Myocyte (in vitro differentiated cells): ENCODE measurements at places on chromosomes 16 and 17.
A peak's percentile ranks its signal among the peaks of the same experiment; 100 is the strongest.

DNA sequence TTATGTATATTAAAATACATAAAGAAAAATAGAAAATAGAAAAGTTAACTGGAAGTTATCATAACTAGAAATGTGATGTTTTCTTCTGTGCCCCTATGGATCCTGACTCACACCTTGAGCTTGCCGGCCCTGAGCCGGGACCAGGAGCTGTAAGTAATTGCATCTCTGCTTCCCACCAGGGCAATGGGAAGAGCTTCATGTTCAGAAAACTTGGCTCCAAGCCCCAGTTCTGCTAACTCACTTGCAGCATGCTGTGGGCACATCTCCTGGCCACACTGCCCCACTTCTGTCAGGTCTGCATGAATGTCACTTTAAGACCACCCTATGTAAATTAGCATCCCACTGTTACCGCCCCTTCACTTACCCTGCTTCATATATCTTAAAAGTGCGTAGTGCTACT lies 37.2 kb downstream of the GNAO1 start:
- DNase-seq, result no peak

- DNase-seq, result peak; percentile 84
Measured at GRCh38 chr17:76385892-76386786, 1.7 kb downstream of the SPHK1 start.

- DNase-seq, result no peak
Measured at GRCh38 chr16:12339686-12340085, 363.2 kb downstream of the SNX29 start.

DNA sequence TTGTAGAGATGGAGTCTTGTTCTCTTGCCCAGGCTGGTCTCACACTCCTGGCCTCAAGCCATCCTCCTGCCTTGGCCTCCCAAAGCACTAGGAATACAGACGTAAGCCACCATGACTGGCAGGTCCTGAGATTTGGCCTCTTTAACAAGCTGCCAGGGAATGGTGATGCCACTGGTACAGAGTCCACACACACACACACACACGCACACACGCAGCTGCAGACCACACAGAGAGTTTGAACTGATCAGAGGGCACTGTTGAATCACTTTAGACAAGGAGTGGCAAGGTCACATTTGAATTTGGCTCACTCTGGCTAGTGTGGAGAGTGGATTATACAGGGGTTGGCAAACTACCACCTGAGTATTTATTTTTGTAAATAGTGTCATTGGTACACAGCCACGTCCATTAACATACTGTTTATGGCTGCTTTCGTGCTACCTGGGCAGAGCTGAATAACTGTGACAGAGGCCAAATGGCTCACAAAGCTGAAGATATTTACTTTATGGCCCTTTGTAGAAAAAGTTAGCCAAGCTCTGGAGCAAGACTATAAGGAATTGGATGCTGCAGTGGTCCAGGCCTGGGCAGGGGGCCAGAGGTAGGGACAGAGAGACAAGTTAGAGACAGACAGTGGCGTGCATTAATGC lies 9.9 kb downstream of the ITPRIPL2 start:
- DNase-seq, result no peak

- no peak for DNase-seq
Measured at GRCh38 chr17:1511290-1511689, 5.1 kb downstream of the INPP5K start.

GRCh38 chr16:49280841-49281371 lies 732 bp downstream of the CBLN1 start:
- no peak for DNase-seq

DNA sequence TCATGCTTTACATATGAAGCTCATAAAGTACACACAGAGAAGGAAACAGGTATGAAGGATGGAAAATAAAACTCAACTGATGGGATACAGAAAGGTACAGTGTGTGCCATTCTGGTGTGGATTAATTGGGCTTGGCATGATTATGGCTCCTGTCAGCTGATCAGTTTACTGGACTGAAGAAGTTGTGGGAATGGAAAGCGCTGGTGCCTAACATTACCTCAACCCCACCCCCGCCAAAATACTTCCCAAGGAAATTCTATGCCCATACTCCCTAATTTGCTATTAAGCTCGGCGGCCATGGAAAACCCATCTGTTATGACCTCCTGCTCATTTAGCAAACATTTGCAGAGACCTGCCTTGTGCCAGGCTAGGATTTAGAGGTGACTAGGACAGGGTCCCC lies 16.6 kb upstream of the PMFBP1 start:
- DNase-seq, result no peak

- no peak for DNase-seq
Measured at GRCh38 chr16:83908798-83909197, 9.9 kb downstream of the MLYCD start.

- no peak for DNase-seq
Measured at GRCh38 chr17:39217734-39218369, 7.9 kb downstream of the STAC2 start.

DNA sequence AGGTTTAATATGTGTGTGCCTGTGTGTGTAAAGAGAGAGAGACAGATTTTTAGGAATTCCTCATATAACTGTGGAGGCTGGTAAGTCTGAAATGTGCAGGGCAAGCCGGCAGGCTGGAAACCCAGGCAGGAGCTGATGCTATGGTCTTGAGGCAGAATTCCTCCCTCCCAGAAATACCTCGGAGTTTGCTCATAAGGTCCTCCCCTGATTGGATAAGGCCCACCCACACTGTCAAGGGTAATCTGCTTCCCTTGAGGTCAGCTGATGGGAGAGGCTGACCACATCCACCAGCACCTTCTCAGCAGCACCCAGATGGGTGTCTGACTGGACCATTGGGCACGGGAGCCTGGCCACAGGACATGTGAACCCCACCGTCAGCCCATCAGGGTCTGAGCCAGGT lies 42.4 kb downstream of the C16orf95 start:
- no peak for DNase-seq

GRCh38 chr16:10180771-10181163 lies 1.5 kb downstream of the GRIN2A start:
- DNase-seq, result no peak

DNA sequence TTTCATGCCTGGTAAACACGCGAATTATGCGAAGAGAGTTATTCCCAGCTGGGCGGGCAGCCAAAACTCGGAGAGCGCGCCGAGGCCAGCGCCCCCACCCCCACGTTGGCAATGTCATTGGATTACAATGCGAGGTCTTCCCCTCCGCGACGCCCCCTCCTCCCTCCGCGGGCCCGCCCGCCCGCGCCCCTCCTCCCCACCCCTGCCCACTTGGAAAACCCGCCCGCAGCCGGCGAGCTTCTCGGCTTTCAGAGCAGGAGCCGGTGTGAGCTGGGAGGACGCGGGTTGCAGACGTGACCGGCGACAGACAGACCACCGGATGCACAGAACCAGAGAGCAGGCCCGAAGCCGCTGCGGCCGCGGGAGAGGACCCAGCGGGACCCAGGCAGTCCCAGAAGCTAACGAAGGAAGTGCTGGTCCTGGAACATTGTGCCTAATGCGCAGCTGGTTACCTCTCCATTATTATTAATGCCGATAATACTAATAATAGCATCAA lies 4.0 kb downstream of the NOG start:
- peak; percentile 85 for DNase-seq

GRCh38 chr16:59047114-59047513 lies 313.0 kb upstream of the GOT2 start:
- DNase-seq, result no peak

DNA sequence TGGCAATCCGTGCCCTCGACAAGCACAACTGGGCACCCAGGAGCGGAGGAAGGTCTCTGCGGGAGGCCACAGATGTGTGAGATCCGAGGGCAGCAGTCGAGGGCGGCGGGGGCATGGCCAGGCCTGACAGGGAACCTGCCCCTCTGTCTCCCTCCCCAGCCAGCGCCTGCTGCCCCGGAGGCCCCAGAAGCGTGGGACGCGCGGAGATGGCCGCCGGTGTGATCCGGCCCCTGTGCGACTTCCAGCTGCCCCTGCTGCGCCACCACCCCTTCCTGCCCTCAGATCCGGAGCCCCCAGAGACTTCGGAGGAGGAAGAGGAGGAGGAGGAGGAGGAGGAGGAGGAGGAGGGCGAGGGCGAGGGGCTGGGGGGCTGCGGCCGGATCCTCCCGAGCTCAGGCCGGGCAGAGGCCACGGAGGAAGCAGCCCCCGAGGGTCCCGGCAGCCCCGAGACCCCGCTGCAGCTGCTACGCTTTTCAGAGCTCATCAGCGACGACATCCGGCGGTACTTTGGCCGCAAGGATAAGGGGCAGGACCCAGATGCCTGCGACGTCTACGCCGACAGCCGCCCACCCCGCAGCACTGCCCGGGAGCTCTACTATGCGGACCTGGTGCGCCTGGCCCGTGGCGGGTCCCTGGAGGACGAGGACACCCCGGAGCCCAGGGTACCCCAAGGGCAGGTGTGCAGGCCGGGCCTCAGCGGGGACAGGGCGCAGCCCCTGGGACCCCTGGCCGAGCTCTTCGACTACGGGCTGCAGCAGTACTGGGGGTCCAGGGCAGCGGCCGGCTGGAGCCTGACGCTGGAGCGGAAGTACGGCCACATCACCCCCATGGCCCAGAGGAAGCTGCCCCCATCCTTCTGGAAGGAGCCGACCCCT lies 1.7 kb downstream of the PERCC1 start:
- no peak for DNase-seq

DNA sequence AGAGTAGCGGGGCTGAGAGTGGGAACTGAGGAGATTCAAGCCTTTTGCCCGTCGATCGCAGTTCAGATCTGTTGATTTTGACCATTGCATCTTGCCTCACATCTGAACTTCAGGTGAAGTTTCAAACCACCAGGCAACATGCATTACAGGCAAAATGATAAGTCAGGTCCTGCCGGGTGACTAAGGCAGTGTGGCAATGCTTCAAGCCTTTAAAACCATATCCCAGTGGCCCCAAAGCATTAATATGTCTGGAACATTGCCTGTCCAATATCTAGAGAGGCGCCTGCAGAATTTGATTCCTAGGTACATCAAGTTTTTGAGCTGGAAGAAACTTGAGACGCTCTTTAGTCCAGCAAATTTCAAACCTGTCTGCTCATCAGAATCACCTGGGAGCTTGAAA lies 502.8 kb downstream of the MAF start:
- no peak for DNase-seq

DNA sequence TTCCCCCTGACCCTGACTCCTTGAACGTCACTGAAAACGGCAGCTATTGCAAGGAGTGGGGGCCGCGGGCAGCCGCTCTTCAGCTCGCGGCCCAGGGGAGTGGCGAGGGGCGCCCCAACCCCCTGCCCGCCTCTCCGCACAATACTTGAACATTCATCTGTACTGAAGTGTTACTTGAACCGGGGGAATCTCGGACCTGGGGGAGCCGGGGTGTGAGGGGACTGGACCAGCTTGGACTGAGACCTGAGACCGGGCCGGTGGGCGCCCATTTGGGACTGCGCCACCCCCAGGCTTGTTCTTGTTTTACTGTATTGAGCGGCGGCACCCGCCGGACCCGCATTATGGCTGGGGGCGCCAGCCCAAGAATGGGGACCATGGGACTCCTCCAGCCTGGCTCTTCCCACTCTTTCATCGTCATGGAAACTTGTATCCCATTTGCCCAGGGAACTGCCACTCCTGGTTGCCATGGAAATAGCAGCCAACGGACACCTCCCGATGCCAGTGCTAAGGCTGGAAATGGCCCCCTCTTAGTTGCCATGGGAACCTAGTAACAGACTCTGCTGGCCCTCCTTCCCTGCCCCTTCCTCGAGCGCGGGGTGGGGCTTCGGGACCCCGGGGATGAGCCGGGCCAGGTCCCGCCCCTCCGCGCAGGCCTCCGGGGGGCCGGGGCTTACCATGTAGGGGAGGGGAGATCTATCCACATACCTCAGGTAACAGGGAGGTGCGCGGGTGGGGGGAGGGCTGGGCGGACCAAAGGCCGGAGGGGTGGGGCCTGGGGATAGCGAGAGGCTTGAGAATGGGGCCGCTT lies 805 bp upstream of the ORAI3 start:
- peak; percentile 94 for DNase-seq

- peak; percentile 93 for DNase-seq
Measured at GRCh38 chr17:2336215-2336851, at the start of gene TSR1. TSS of gene TSR1 (minus strand) at chr17:2336457. CDS start at chr17:2336427, 30 bp downstream.

- peak; percentile 99 for DNase-seq
Measured at GRCh38 chr17:47239967-47240651, 13.5 kb upstream of the ITGB3 start.

GRCh38 chr17:39641883-39642282 lies 4.9 kb downstream of the STARD3 start:
- no peak for DNase-seq

- no peak for DNase-seq
Measured at GRCh38 chr17:35287286-35287811, 44.5 kb downstream of the SLFN5 start.

DNA sequence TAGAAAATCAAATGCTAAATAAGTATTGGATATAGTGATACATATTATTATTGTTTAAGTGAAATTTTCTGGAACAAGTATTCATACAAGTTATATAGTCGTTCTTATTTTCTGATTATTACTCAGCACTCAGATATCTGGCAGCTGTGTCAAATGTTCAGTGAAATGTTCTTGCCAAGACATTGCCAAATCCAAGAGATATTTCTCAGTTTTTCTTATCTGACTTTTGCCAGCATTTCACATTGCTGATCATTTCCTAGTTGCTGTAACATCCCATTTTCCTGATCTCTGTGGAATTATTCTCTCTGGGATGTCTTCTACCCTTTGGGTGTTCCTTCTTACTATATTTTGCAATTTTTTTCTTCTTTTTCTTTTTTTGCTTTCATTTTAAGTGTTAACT lies 262.3 kb downstream of the KIF2B start:
- DNase-seq, result peak; percentile 5

- no peak for DNase-seq
Measured at GRCh38 chr17:41629826-41630670, 5.7 kb upstream of the KRT17 start.

- DNase-seq, result no peak
Measured at GRCh38 chr17:4233668-4234258, 30.0 kb downstream of the ANKFY1 start.

- DNase-seq, result no peak
Measured at GRCh38 chr16:27515874-27516353, 33.8 kb downstream of the GTF3C1 start.
